T-cell (primary cell): ENCODE measurements at places on chromosomes 5 and 9.

- no peak for DNase-seq
Observed at GRCh38 chr9:125355601-125356000, 94.0 kb downstream of the GAPVD1 start.

DNA sequence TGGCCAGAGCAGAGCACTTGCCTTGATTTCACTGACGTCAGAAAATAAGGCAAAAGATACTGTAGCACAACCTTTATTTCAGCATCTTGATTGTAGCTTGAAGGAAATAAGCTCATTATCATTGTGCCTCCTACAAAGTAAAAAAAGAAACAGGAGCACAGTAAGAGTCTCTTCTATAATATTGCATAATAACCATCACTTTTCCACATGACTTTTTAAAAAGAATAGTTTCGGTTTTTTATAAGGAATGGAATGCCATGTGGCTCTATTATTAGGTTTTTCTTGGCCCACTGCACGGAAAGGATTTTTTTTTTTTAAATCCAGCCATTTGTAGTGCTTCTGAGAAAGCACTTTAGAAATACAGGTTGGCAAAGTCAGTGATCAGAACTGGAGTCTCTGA, 655.3 kb downstream of the LRRC70 start:
- no peak for DNase-seq

DNA sequence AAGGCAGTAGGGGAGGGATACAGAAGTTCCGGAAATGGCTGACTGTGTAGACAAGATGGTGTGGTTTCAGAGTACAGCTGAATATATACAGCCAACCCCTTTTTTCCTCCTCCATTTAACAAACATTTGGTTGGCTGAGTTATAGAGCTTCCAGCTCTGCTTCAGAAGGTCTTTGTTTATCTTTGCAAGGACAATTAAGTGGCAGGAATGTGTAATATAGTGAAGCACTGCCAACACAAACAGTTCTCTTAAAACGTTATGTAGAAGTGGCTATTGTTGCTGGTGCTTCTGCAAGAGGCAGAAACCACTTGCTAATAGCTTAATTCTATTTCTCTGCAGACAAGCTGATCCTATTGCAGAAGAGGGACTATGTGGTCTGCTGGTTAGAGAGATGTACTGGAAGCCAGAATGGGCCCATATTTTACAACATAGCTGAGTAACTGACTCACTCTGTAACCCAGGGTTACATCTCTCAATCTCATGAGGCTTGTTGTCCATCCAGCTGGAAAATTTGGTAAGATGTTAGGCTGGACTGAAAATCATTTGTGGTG, 62.7 kb upstream of the OSMR start:
- no peak for DNase-seq

GRCh38 chr9:135023088-135023785, 64.2 kb upstream of the OLFM1 start:
- DNase-seq, result no peak

- DNase-seq, result no peak
Observed at GRCh38 chr5:78827725-78828124, 157.4 kb downstream of the ARSB start.

DNA sequence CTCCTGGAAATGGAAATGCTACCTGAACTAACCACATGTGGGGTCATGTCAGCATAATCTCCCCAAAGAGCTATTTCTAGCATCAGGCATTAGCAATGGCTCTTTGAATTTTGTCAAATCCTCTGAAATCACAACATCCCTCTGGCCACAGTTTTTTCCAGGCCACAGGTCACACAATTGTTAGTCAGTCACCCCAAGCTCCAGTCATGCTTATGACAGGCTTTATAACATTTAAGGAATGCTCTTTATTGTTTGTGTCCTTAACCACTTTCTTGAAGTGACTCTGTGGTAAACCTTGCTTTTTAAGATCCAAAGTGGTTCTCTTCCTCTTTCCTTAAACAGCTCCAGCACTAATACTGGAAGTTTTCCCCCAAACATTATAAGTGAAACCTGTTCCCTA, 169.2 kb upstream of the HMHB1 start:
- DNase-seq, result no peak

- no peak for DNase-seq
Observed at GRCh38 chr5:136001466-136001981, 27.3 kb upstream of the TGFBI start.

DNA sequence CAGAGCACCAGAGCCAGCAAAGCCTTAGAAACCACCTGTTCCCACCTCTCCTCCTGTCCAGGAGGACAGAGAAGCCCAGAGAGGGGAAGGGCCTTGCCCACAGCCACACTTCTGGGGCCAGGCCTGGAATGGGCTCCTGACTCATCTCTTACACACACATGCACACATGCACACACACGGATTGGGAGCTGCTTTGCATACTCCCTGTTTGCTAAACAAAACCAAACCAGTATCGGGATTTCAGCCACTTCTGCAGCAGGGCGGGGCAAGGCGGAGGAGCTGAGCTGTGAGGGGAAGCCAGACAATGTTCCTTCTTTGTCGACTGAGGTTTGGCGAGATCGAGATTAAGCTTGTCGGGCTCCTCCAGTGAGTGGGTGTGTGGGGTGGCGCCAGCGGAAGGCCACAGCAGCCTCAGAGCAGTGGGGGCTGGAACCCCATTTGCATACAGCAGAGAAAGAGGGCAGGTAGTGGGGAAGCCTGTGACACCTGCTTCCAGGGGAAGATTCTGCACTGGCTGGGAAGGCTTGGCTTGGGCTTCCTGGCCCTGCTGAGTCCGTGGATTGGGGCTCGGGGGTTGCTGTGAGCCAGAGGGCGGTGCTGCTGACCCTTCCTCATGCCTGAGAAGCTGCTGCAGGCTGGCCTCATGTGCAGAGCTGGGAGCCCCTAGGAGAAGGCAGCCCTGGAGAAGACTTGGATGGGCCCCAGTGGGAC, 16.1 kb downstream of the GFI1B start:
- no peak for DNase-seq

DNA sequence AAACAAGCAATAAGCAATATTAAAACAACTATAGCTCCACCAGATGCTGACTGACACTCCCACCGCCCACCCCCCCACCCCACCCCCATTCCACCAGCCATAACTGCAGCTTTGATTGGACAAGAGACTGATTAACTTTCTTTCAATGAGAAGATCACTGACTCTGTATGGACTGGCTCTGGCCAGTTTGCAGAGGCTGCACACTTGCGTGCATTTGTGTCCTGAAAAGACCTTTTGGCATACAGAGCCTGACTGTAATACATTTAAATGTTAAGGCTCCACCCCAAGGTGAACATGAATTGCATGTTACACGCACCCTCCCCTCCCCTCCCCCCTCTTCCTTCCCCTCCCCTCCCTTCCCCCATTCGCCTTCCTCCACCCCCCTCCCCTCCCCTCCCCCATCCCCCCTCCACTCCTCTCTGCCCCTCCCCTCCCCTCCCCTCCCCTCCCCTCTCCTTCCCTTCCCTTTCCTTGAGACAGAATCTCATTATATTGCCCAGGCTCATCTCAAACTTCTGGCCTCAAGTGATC, 31.1 kb downstream of the FGD3 start:
- DNase-seq, result no peak

DNA sequence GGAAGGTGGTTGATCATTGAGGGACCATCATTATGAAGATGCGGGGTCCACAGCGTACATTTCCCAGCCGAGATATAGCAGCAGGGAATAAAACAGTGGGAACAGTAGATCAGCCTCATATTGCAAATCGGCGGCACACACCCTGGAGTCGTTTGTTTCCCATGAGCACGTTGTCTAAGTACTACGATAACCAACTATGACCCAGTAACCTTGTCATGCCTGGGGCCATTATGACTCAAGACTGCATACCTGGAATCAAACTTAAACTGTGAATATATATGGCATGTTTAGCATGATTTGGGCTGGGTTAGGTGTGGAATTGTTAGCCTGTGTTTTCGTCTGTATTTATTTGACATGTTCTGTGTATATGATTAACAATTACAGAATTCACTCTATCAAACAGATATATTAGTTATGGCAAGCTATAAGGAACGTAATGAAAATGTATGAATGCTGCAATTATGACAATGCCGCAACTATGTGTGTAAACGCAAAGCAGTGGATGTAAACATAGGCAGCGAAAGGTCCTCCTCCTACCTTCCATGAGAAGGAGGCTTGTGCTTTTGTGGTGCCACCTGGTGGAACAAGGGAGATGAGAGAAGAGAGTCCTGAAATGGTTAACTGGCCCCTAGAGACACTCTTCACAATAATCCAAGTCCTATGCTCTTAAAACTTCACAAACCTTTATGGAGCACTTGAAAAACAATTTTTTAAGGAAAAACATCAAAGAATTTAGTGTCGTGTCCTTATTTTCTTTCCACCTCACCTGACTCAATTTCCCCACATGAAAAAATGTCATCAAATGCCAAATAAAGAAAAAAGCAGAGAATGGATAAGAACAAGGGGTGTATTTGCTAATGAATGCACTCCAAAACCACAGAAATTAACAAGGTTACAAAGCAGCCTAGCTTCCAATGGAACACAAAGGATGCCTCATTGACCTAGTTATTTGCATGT, 47.1 kb downstream of the SEMA5A start:
- DNase-seq, result no peak

- no peak for DNase-seq
Observed at GRCh38 chr9:125262294-125262991, 817 bp downstream of the GAPVD1 start.

- no peak for DNase-seq
Observed at GRCh38 chr5:42927730-42928129, 112.4 kb downstream of the ANXA2R start.

DNA sequence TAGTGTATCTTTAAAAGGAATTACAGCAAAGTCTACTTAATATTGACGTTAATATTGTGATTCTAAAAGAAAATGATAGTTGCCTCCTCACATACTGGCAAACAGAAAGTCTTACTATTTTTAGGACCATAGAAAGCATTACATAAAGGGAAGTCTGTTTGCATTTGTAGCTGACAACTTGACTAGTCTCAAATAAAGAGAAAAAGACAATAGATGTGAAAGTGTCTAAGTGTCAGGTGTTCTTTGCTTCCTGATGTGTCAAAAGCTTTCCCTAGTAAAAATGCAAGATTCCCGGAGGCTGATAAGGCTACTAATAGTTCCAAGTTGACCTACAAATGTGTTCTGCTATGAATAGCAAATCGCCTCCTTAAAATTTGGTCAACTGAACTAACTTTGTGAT, 259.7 kb downstream of the CDH10 start:
- DNase-seq, result no peak

DNA sequence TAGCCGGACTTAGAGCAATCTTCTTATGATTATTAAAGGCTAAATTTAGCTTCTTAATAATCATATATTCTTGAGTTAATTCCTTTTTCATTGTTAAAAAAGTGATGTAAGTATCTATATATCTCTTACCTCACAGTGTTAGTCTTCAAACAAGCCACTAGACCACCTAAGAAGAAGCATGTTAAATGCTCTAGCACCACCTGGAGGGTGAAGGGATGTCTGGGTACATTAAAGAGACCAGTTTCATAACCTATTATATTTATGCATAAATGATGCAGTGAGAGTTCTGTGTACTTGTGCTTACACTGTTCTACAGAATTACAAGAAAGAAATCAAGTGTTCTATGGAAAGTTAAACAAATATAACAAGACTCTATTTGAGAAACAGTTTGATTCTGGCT, 55.9 kb upstream of the SLCO6A1 start:
- no peak for DNase-seq

- no peak for DNase-seq
Observed at GRCh38 chr5:173243831-173244305, 8.9 kb upstream of the NKX2-5 start.

DNA sequence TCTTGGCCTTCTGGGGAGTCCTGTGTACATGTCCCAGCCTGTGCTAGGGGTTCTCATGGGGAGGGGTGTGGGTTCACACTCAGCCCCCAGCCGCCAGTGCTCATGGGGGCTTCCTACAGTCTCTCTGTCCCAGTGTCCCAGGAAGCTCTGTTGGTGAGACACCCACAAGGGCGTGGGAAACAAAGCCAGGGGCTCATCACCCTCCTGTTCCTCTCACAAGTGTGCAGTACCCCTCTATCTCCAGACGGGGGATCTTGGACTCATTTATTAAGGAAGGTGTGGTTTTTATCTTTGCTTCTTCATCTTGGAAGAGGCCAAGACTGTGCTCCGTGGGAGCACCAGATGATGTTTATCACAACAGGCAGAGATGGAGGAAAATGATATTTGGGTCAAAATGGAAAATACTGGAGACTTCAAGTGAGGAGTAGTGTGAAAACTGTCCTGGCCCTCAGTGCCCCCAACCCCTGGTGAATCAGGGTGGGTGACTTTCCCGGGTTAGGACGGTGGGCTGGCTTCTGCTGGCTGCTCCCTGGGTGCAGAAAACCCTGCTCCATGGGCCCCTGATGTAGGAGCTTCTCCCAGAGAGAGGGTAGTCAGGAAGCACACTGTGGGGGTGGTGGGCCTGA, 15.2 kb downstream of the TMEM171 start:
- no peak for DNase-seq

GRCh38 chr5:75199946-75200345, 36.7 kb downstream of the ANKRD31 start:
- no peak for DNase-seq

DNA sequence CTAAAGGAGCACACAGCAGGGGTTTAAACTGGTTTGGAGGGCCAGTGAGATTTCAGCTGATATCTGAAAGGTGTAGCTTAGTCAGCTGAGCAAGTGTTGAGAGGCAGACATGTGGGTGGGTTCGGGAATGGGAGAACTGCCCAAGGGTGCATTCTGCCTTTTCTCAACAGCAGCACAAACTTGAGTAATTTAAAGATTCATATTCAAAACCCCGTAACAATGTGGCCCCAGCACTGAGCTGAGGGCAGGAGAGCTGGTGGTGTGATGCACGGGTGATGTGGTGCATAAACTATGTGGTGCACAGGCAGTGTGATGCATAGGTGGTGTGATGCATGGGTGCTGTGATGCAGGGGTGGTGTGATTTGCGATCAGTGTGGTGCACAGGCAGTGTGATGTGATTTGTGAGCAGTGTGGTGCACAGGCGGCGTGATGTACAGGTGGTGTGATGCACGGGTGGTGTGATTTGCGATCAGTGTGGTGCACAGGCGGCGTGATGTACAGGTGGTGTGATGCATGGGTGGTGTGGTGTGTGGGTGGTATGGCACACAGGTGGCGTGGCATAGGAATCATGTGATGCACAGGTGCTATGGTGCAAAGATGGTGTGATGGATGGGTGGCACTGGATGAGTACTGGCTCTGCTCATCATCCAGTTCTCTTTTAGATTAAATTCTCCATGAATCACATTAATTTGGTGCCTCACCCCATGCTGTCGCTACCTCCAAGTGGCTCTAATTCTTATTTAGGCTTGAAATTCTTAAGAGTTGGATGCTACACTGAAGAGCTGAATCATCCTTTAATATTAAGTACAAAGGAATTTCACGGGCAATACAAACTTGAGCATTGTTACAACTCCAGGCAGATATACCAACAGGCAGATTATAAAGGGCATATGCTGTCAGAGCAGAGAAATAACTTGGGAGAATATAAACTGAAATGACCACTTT, 53.6 kb downstream of the DAP start:
- DNase-seq, result no peak

- DNase-seq, result no peak
Observed at GRCh38 chr5:139912158-139912557, 116.5 kb downstream of the PSD2 start.

GRCh38 chr5:177425196-177425800, 1.2 kb upstream of the GRK6 start:
- DNase-seq, result no peak

- DNase-seq, result no peak
Observed at GRCh38 chr9:131892162-131892707, 152.4 kb upstream of the RAPGEF1 start.

- no peak for DNase-seq
Observed at GRCh38 chr9:91391412-91391811, 29.7 kb upstream of the AUH start.

- DNase-seq, result no peak
Observed at GRCh38 chr5:57825031-57825686, 342.5 kb upstream of the ACTBL2 start.

- no peak for DNase-seq
Observed at GRCh38 chr9:98852961-98853360, 45.5 kb downstream of the GALNT12 start.
